Epithelial cell of proximal tubule (primary cell): ENCODE measurements at places on chromosomes 1 and 21. TPM values are rescaled to one million over a fixed set of nuclear protein-coding genes. Genes with fewer than 3 reads are reported as not detected.

The FAM167B gene
- total RNA-seq, result 0.35 TPM in 1 of 2 replicates, not detected in the other

The RAD54L gene
- total RNA-seq, result 23.6 and 30.6 TPM in 2 replicates

The UTS2 gene
- total RNA-seq, result not detected in 2 replicates

The FOXD2 gene
- 0.14 TPM in 1 of 2 replicates, not detected in the other for total RNA-seq

The PAQR7 gene
- 9.4 and 15.0 TPM in 2 replicates for total RNA-seq

The OR13G1 gene
- not detected in 2 replicates for total RNA-seq

The SLC2A5 gene
- total RNA-seq, result not detected in 2 replicates

The KCNN3 gene
- total RNA-seq, result under 0.01 TPM in 1 of 2 replicates, not detected in the other

The TARDBP gene
- total RNA-seq, result 59.0 and 109 TPM in 2 replicates

The PRAMEF33 gene
- not detected in 2 replicates for total RNA-seq

The GUCA2A gene
- not detected in 2 replicates for total RNA-seq

The AZIN2 gene
- 0.98 and 9.6 TPM in 2 replicates for total RNA-seq

The TRIM17 gene
- 1.7 and 10.4 TPM in 2 replicates for total RNA-seq

The NR0B2 gene
- not detected in 2 replicates for total RNA-seq

The PAX7 gene
- not detected in 2 replicates for total RNA-seq

The SAMD13 gene
- 0.63 and 0.94 TPM in 2 replicates for total RNA-seq

The DENND2C gene
- 0.29 and 0.81 TPM in 2 replicates for total RNA-seq

The CYP4A11 gene
- total RNA-seq, result not detected in 2 replicates

The SDF4 gene
- 149 and 156 TPM in 2 replicates for total RNA-seq

The SLC9A1 gene
- total RNA-seq, result 14.8 and 21.9 TPM in 2 replicates

The FAM229A gene
- total RNA-seq, result 1.7 and 11.7 TPM in 2 replicates

The FCAMR gene
- 0.29 TPM in 1 of 2 replicates, not detected in the other for total RNA-seq

The RIPPLY3 gene
- total RNA-seq, result 4.7 and 5.1 TPM in 2 replicates

The FAM72C gene
- 2.7 and 6.2 TPM in 2 replicates for total RNA-seq

The SELP gene
- not detected in 2 replicates for total RNA-seq

The SLC45A3 gene
- total RNA-seq, result 6.5 and 9.1 TPM in 2 replicates

The LRRC53 gene
- not detected in 2 replicates for total RNA-seq

The HAO2 gene
- not detected in 2 replicates for total RNA-seq

The ANGPTL7 gene
- total RNA-seq, result not detected in 2 replicates

The KCND3 gene
- total RNA-seq, result not detected in 2 replicates

The IFI44L gene
- 0.51 and 3.6 TPM in 2 replicates for total RNA-seq

The HSD11B1 gene
- 0.75 TPM in 1 of 2 replicates, not detected in the other for total RNA-seq

The CSF3R gene
- total RNA-seq, result not detected in 2 replicates

The RHD gene
- total RNA-seq, result not detected in 2 replicates

The MYBPH gene
- total RNA-seq, result not detected in 2 replicates

The C1orf94 gene
- not detected in 2 replicates for total RNA-seq

The CLIC6 gene
- total RNA-seq, result 0.58 and 1.3 TPM in 2 replicates

The OR2L13 gene
- total RNA-seq, result not detected in 2 replicates

The SEC16B gene
- 0.17 and 0.29 TPM in 2 replicates for total RNA-seq

The SOX13 gene
- 5.7 and 16.2 TPM in 2 replicates for total RNA-seq

The SLC45A1 gene
- total RNA-seq, result 0.22 and 0.63 TPM in 2 replicates

The TP53BP2 gene
- total RNA-seq, result 37.9 and 102 TPM in 2 replicates

The NBPF10 gene
- 0.51 and 0.52 TPM in 2 replicates for total RNA-seq

The LORICRIN gene
- total RNA-seq, result not detected in 2 replicates

The LCE1A gene
- not detected in 2 replicates for total RNA-seq

The EIF2D gene
- total RNA-seq, result 45.6 and 53.2 TPM in 2 replicates

The MANEAL gene
- 0.46 and 0.72 TPM in 2 replicates for total RNA-seq

The OR2T29 gene
- not detected in 2 replicates for total RNA-seq

The DIRAS3 gene
- 2.1 TPM in 1 of 2 replicates, not detected in the other for total RNA-seq

The A3GALT2 gene
- total RNA-seq, result not detected in 2 replicates
